Activated CD4-positive, alpha-beta memory T cell treated with anti-CD3 and anti-CD28 coated beads for 36 hours (primary cell): ENCODE measurements at places on chromosomes 2 and 18.

- DNase-seq = no peak
These were observed 27.7 kb downstream of the SDC1 start for GRCh38 chr2:20197192-20197591.

GRCh38 chr2:151627353-151627752, 106.9 kb downstream of the NEB start:
- DNase-seq = no peak

- DNase-seq = no peak
These were observed 294.5 kb downstream of the CCDC178 start for GRCh38 chr18:33146014-33146413.

DNA sequence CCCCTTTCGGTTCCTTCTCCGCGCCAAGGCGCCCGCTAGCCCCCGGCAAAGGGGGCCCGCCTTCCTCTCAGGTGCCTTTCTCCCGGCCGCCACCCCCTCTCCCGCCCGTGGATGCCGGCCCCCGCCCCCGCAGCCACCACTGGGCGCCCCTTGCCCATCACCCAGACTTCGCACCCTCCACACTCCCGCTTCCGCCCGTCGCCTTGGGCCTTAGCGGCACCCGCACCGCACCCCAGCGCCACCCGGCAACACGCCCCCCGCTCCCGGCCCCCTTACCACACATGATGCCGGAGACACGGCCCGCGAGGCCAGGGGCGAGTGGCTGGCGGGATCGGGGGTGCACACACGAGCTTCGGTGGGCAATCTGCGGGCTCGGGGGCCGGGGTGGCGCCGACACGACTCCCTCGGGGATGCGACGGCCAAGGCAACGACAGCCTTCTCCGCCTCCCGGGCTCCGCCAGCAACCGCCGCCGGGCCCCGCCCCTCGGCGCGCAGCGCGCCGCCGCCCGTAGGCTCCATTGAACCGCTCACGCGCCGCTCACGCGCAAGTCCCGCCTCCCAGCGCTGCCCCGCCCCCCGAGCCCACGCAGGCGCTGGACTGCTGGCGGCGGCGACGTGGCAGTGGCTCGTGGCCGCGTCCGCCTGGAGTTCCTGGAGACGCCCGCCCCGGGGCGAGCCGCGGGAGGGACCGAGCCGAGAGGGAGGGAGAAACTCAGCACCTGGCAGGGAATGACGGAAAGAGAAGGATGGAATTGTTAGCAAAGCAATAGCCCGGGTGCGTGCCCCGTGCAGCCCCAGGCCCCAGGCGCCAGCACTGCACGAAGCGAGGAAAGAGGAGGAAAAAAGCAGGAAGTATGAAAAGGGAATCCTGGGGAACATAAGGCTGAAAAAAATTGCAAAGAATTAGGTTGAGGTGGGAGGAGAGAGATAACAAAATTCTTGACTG, at the start of gene GFPT1:
Gene GFPT1, minus strand, starts transcription at position 439 of the 946 bp plus-strand sequence. Its CDS starts 156 bp downstream, at position 283.
- peak; percentile 95 for DNase-seq

GRCh38 chr2:215391531-215391930, 44.3 kb downstream of the FN1 start:
- no peak for DNase-seq

DNA sequence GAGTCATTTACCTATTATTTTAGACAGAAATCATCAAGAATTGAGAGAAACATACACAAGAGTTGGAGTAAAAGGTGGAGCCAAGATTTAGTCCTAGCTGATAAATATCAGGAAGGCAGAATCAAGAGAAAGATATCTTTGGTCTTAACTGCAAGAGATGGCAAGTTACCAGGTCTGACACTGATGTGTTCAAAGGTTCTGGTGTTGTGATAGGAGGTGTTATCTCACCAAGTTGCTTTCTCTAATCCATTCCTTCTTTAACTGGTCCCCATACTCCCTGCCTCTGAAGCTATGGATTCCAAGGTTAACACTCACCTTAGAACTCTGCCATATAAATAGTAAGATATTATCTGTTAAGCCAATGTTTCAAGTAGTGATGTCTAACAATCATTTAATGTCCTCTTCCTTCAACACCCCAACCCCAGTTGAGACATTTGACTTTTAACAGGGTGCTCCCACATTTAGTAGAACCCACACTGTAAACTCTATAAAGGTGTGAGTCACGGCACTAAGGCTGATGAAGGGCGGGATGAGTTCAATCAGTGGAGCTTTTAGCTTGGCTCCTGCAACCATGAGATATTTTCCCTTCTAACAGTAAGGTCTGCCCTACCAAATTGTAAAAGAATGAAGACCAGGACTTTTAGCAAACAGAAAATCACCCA, 333.7 kb downstream of the RND3 start:
- no peak for DNase-seq

GRCh38 chr2:158458617-158458920, 1.8 kb downstream of the PKP4 start:
- no peak for DNase-seq

GRCh38 chr2:168552450-168552856, 96.4 kb downstream of the CERS6 start:
- no peak for DNase-seq

DNA sequence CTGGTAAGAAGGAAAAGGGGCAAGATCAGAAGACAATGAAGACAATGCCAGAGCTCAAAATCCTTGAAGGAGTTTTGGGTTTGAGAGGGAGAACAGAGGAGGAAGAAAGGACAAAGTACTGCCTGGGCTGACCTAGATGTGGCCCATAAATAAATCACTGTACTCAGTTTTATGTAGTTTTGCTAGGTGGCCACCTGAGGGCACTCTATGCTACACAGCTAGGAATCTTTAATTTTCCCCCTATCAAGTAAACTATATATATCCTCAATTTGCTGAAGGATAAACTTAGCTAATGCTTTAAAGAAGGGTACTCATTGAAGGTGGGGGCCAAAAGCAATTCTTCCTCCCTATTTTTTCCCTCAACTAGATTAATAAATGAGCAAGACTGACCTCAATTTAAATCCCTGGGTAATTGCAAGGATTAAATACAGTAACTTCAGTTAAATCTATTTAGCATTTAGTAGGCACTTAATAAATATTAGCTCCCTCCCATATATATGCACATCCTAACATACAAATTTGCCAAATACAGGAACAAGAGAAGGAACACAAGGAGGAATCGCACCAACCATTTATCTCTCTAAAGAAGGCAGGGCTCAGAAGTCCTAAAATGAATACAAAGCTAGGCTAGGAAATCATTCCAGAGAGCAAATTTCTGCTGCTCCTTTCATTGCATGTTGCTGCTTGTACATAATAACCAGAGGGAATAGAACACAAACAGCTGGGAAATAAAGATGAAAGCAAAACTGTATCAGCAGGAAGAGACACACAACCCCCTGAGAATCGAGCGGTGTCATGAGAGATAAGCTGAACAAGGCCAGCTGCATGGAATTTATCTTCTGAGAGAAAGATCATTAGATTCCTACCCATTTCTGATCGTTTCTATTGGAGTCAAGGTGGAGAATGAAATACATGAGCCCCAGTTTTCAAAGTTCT, 540.1 kb downstream of the NRXN1 start:
- peak; percentile 12 for DNase-seq
